AG08395 (cell line): ENCODE measurements at places on chromosomes 16 and 17.

- no peak for DNase-seq
These were observed 220.3 kb downstream of the PRKCA start for GRCh38 chr17:66522591-66523272.

GRCh38 chr17:40777459-40777858 is 4.9 kb downstream of the KRT27 start:
- no peak for DNase-seq

DNA sequence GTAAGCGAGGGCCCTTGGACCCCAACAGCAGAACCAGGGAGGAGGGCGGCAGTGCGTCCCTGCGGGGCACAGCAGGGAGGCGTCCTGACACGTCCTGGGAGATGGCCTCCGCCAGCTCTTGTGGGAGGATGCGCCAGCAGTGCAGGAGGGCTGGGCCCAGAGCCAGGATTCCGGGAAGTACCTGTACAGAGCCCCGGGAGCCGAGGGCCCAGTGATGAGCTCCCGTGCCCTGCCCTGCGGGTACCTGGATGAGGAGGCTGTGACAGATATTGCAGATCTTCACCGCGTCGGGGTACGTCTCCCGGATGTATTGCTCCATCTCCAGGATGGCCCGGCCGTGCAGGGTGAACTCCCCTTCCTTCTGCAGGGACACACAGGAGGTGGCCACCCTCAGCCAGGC is 23.1 kb downstream of the KDM8 start:
- DNase-seq: no peak

DNA sequence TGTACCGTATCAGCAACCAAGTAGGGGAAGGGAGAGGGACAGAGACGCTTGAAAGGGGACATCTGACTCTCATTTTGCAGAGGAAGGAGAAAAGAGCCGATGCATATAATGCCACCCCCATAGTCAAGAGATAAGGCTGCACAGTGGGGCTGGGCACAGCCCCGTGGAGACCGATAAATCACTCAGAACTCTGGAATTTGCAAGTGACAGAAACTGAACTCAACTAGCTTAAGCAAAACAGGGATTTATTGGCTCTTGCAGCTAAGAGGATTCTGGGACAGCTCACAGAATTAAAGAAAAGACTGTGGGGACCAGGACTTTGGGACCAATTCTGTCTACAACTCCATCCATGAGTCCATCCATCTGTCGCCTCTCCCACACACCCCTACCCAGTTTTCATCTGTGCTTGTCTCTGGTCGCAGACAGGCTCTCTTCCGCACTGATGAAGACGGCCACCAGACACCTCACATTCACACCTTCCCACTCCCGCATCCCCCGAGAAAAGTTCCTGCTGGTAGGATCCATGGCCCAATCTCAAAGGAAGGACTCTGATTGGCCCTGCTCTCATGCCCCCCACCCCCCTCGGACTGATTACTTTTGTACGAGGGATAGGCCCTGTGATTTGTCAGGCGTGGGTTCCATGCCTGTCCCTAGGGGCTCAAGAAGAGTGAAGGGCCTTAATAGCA is 105.9 kb upstream of the RPL38 start:
- no peak for DNase-seq

DNA sequence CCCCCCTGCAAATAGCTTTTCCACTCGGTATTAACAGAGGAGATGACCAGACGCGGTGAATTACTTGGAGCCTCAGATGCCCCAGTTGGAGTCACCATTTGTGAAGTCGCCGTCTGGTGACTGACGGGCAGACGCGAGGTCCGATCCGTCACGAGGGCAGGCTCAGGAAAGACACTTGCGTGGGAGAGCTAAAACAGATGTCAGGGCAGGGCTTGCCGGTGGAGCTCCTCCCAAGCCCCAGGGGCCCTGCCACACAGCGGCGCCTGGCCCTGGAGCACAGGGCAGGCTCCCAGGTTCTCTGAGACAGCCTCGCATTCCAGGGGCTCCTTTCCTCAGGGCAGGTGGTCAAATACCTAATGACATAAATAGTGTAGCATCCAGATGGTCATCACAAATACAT is 348.3 kb downstream of the C16orf95 start:
- no peak for DNase-seq

DNA sequence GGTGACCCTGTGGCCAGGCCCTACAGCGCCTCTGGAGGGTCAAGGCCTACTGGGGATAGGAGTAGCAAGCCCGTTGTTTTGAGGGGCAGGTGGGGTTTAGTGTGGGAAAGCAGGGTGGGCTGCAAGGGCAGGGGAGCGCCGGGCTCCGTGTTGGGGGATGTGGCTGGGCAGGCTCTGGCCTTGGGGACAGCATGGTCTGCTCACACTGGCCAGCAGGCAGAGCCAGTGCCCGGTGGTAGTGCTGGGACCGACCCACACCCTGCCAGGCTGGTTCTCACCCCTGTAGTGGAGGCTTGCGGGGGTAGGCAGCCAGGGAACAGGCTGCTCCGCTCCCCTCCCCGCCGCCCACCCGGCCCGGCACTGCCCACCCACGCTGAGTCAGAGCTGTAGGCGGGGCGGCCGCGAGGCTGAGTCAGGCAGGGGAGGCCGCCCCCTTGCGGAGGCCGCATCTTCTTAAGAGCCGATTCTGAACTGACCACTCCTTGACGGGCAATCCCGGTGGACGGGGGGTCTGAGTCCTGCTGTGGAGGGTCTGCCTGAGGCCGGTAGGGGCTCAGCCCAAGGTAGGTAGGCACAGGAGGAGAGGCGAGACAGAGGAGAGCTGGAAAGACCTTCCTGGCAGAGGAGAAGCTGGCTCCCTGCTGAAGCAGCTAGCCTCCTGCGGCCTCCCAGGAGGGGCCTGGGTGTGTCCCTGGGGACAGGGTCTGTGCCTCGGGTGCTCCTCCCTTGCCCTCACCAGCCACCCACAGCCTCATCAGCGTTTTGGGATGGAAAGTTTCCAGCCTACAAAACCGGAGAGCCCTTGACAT is 62.4 kb downstream of the BAIAP2 start:
- DNase-seq: peak; percentile 87

DNA sequence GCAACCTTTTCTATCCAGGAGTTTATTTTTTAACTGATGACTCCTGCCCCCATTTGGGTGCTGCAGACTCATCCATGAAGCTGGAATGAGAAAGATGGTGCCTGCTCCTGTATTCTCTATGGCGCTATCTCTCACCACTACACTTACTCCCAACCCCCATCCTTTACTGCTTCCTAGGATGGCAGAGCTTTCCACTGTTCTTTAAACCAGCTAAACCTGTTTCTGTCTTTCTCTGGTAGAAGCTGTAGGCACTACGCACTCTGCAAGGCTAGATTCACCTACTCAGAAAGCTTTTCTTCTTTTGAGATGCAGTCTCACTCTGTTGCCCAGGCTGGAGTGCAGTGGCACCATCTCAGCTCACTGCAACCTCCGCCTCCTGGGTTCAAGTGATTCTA is 47.0 kb downstream of the ADAMTS18 start:
- DNase-seq: no peak

DNA sequence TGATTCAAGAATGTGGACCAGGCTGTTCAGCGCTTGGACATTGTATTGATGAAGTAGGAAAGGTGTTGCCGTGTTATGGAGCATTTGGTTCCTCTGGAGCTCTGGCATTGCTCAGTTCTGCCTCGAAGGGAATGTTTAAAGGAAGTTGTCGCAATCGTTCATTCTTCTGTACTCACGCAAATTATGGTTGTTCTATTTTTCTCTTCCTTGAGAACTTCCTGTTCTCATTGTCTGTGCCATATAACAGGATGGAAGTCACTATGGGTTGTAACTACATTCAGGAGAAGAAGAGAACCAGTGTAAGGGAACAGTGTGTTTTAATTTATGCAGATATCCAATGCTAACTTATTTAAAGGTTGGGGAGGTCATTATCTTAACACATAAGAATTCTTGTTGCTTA is 13.0 kb downstream of the PCTP start:
- no peak for DNase-seq

- peak; percentile 80 for DNase-seq
These were observed 4.4 kb downstream of the CFAP97D1 start for GRCh38 chr17:43784628-43785101.

- no peak for DNase-seq
These were observed 6.1 kb upstream of the EIF1 start for GRCh38 chr17:41682631-41683030.

DNA sequence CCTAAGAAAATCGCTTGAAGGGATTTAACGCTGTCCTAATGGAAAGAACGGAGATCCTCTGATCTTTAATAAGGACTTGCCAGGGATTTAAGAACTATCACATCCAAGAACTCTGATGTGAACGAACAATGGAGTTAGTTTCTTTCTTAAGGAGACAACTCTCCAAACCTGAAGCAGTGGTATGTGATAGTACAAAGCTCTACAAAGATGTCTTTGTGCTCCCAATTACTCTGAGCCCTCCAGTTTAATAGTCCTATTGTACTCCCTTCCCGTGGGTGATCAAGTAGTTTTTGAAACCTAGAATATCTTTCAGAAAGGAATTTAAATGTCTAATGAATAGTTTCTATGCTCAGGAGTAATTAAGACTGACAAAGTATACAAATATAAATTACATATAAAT is 123.8 kb downstream of the FTO start:
- DNase-seq: no peak

DNA sequence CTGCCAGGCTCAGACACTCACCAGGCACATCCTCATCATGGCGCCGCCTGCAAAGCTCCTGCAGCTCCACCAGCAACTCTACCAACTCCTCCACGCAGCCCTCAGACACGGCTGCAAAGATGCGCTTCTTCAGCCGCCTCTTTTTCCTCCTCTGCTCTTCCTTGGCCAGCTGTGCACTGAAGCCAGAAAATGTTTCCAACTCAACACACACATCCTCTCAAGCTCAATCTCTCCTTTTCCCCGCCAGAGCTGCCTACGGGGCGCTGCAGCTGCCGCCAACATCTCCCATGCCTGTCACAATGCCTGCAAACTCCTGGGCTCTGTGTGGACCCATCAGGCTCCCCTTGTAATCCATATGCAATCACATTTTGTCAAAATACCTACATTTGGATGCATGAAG is 14.2 kb downstream of the TRPV3 start:
- DNase-seq: no peak

- DNase-seq: peak; percentile 92
These were observed at the start of gene TMC7 for GRCh38 chr16:18983565-18984434. Gene TMC7, plus strand, starts transcription at chr16:18983934. Its CDS starts 130 bp downstream, at chr16:18984064.

- no peak for DNase-seq
These were observed 69.3 kb downstream of the MYO1D start for GRCh38 chr17:32807577-32807976.

DNA sequence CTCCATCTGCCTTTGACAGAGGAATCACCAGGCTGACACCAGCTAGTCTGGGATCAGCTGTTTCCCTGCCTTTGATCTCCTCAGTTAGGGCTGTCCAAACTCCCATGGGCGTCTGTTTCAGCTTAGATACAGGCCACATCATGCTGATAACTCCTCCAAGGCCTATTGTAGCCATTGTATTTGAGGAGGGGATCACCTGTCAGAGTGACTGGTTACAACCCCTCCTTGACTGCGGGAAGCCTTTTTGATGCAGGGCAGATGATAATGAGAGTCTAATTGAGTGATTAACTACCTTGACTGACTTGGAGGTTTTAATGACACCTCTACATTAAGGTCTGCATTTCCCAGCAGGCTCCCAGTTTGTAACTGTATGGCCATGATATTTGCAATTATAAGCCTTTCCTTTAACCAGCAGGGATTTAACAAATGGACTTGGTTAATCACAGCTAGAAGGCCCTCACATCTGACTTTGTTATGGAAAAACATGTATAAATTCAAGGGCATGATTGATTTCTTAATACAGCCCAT is 863.5 kb downstream of the KCNJ2 start:
- no peak for DNase-seq

- peak; percentile 39 for DNase-seq
These were observed 231.2 kb downstream of the KATNIP start for GRCh38 chr16:27781195-27781524.

DNA sequence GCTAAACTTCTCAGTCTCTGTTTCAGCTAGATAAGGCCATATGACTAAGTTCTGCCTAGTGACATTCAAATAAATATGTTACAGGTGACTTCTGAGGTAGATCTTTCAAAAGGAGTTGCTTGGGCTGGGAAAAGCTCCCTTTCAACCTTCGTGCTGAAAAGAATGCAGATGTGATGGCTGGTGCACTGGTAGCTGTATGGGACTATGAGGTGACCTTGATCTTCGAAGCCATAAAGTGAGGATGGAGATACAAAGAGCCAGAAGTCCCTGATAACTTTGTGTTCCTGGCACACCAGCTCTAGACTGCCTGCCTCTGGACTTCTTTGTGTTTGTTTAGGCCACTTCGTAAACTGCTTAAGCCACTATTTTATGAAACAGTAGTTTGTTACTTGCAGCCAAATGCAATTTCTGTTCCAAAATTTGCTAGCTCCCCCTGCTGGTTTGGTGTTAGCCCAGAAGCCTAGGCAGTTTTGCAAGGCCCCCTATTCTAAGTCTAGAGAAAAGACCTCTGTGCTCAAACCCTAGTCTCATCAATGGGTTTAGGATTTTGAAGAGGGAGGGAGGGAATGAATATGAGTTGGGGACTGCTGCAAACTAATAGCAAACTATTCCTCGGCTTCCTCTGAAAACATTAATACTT is 23.3 kb upstream of the ERCC4 start:
- no peak for DNase-seq

- no peak for DNase-seq
These were observed 1.0 kb downstream of the CMTM4 start for GRCh38 chr16:66695471-66695934.

DNA sequence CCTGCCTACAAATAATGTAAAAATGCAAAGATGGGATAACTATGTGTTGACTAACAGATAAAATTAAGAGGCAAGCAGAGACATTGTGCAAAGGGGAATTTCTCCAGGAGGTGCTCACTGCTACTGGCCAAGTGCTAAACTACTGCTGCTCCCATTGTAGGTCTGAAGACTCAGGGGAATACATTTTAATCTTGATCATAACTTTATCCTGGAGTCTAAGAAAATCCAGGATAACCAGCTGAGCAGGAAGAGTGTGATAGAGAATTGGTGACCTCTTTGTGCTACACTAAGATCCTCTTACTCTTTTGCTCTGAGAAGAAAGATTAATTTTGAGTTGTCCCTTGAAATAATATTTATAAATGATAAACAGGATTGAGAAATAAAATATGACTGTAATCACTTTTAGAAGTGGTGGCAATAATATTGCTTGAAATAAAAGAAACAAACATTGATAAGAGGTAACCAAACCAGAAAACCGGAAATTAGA is 5.9 kb downstream of the RNF43 start:
- DNase-seq: no peak

DNA sequence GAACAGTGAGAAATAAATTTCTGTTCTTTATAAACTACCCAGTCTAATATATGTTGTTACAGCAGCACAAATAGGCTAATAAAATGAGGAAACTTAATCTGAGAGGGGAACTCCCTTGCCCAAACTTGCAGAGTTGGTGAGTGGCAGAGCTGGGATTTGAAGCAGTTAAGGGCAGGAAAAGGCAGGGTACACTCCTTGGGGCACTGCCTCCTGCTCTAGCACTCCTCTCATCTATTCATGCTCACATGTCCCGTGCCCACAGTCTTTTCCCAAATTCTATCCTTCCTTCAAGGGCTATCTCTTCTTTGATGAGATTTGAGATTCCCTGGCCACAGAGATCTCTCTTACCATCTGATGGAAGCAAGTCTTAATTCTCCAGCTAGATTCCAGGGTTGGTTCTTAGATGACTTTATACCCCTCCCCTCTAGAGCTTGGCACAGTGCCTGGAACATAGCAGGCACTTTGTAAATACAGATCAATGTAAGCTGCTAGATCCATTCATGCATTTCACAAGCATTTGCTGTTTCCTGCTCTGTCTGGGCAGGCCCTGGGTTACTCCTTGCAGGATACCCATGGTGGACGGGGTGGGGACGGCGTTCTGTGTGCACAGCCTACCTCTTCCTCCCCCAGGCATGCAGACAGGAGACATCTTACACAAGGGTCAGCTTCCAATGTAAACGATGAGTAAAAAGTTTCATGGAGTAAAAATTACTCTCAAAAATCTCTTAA is 39.2 kb upstream of the ABCC12 start:
- no peak for DNase-seq
